Transverse colon (tissue), 4 donors: ENCODE measurements at places on chromosomes 16 and 17. TPM values are rescaled to one million over a fixed set of nuclear protein-coding genes. Genes with fewer than 3 reads are reported as not detected.

GRCh38 chr16:83270640-83271039 is 537.1 kb upstream of the HSBP1 start:
- H3K27me3 ChIP-seq, result no peaks in the 10 kb centered on the region
- DNase-seq, result no peak
- no peak overlapping the region for H3K27ac ChIP-seq
- no peaks in the 10 kb centered on the region for H3K36me3 ChIP-seq
- no peak overlapping the region for H3K4me3 ChIP-seq

- H3K27me3 ChIP-seq, result no peaks in the 10 kb centered on the region
- DNase-seq, result no peak
- no peaks in the 10 kb centered on the region for H3K4me1 ChIP-seq
- no peak overlapping the region for H3K4me3 ChIP-seq
- H3K36me3 ChIP-seq, result no peaks in the 10 kb centered on the region
- H3K27ac ChIP-seq, result no peak overlapping the region
Measured at GRCh38 chr16:49632086-49632794, 223.7 kb downstream of the ZNF423 start.

DNA sequence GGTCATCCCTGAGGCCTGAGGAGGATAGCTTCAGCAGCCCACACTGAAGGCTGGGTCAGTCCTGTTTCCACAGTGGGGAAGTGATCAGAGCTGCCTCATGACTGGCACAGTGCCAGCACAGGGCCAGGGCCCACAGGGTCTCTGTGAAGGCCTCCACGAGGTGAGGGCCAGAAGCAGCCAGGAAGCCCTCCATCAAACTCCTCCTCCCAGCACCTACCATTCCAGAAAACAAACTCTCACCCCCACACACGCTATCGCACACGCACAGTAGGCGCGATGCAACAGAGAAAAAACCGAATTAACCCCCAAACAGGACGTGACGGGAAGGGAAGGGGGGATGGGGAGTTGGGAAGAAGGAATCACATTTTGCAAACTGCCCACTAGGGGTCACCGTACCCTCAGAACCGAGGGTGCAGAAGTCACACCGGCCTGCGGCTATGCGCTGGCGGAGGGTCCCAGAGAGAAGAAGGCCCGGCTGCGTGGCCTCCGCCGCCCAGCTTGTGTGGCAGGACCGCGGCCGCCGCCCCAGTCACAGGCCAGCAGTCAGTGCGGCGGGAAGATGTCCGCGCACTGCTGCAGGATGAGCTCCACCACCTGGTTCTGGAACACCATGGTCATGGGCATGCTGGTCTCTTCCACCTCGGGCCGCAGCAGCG is 37.6 kb downstream of the ARHGAP27 start:
- peak; percentile 65 for DNase-seq
- peaks cover 15% of the 10 kb centered on the region for H3K36me3 ChIP-seq
- H3K27ac ChIP-seq, result no peak overlapping the region
- H3K4me3 ChIP-seq, result no peak overlapping the region
- peaks cover 8% of the 10 kb centered on the region for H3K4me1 ChIP-seq

Gene ACSM2A
- total RNA-seq, result not detected

DNA sequence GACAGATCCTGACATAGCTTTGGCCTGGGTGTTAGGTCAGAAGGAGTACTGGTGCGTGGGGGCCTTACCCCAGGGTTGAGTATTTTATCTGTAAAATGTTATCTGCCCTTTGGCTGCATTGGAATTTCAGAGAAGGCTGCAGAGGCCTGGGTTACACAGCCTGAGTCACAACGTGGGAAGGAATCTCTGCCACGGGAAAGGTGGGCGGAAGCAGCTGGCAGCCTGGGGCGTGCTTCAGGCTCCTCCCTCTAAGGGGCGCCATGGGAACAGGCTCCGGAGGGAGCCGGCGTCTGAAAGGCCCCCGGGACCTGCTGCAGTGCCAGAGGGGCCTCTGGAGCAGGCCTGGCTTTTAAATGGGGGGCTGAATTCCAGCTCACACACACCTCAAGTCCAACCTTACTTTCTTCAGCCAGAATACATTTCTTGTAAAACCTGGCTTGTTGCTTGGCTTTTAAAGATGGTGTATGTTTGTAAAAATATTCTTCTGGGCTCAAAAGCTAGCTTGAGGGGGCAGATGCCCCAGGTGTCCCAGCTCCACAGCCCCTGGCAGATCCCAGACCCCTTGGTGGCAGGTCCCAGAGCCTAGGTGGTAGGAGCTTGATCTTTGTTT is 142.2 kb downstream of the RAB11FIP4 start:
- H3K36me3 ChIP-seq, result no peaks in the 10 kb centered on the region
- no peaks in the 10 kb centered on the region for H3K4me1 ChIP-seq
- H3K27ac ChIP-seq, result no peak overlapping the region
- H3K27me3 ChIP-seq, result no peaks in the 10 kb centered on the region
- DNase-seq, result no peak

DNA sequence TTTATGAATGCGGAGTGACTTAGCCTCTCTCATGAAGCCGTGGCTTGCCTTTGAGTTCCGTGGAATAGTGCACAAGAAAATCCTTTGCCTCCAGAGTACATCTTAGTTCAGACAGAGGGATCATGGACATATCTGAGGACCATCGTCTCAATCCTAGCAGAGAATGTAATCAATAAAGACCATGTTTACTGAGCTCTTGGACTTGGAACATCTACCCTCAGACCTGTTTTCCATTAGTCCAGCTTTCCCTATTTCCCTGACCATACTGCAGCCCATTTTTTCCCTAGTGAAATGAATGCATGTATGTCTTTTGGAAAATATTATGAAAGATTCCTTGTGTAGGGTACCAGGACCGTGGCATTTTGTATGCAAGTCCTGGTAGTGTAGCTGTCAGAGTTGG is 90.2 kb downstream of the PLCG2 start:
- DNase-seq, result no peak
- H3K36me3 ChIP-seq, result no peaks in the 10 kb centered on the region
- H3K4me3 ChIP-seq, result no peak overlapping the region
- no peaks in the 10 kb centered on the region for H3K4me1 ChIP-seq
- H3K27me3 ChIP-seq, result peaks cover 8% of the 10 kb centered on the region

Gene TBC1D26
- not detected for total RNA-seq

DNA sequence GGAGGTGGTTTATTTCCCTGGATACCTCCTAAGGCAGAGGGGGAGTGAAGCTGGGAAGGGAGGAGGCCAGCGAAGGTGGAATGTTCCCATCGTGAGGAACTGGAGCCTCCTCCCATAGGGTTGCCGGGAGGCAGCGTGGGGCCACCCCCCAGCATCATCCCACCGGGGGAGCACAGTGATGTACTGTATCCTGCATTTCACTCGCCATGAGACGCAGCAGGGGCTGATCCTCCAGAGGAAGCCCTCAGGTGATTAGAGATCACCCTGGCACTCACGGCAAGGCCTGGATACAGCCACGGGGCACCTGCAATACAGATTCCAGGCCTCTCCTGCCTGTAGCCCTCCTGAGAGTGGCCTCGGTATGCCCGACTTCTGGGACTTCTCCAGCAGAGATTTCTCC is 25.5 kb upstream of the BEAN1 start:
- peaks cover under 1% of the 10 kb centered on the region for H3K4me1 ChIP-seq
- no peak for DNase-seq
- no peaks in the 10 kb centered on the region for H3K36me3 ChIP-seq
- peaks cover 9% of the 10 kb centered on the region for H3K27me3 ChIP-seq
- no peak overlapping the region for H3K27ac ChIP-seq

- H3K27me3 ChIP-seq, result no peaks in the 10 kb centered on the region
- H3K36me3 ChIP-seq, result no peaks in the 10 kb centered on the region
- no peak within 1 kb of the TSS for H3K27ac ChIP-seq
- H3K4me1 ChIP-seq, result peaks cover 10% of the 10 kb centered on the region
- DNase-seq, result no peak
Measured at GRCh38 chr17:78903101-78903779, at the start of gene CEP295NL. Gene CEP295NL, minus strand, starts transcription at chr17:78903201. Its CDS starts 1,373 bp downstream, at chr17:78901828.

- H3K4me1 ChIP-seq, result peaks cover 6% of the 10 kb centered on the region
- peak; percentile 20 for DNase-seq
- H3K36me3 ChIP-seq, result peaks cover 15% of the 10 kb centered on the region
- no peak overlapping the region for H3K27ac ChIP-seq
- H3K4me3 ChIP-seq, result no peak overlapping the region
Measured at GRCh38 chr17:78706271-78706915, 75.7 kb downstream of the CYTH1 start.

DNA sequence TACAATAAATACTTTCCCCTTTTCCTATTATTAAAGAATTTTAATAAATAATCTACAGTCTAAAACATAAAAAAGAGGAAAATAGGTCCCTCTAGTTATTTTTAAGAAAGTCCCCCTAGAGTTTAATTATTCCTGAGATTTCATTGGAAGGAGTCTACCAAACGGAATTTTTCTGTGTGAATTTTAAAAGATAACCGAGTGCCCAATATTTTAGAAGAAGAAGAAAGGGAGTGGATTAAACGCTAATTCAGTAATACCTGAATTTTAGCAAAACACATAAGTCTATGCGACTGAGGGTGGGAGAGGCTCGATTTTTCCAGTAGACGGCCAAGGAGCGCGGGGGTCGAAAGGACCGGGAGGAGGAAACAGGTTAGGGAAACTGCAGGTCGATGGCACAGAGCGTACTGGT is 2.2 kb downstream of the HOXB2 start:
- H3K27ac ChIP-seq, result peak overlapping the region; percentile 95
- DNase-seq, result no peak
- H3K4me1 ChIP-seq, result peaks cover 26% of the 10 kb centered on the region
- H3K4me3 ChIP-seq, result peak overlapping the region; percentile 74
- H3K27me3 ChIP-seq, result peaks cover 17% of the 10 kb centered on the region

GRCh38 chr16:71628810-71629209 is 2.8 kb downstream of the MARVELD3 start:
- peaks cover 20% of the 10 kb centered on the region for H3K4me1 ChIP-seq
- no peaks in the 10 kb centered on the region for H3K36me3 ChIP-seq
- no peak overlapping the region for H3K4me3 ChIP-seq
- no peak for DNase-seq

Gene PSME3
- 37.0 TPM for total RNA-seq

GRCh38 chr16:53511084-53511402 is 8.0 kb upstream of the AKTIP start:
- no peak overlapping the region for H3K27ac ChIP-seq
- DNase-seq, result no peak
- H3K36me3 ChIP-seq, result no peaks in the 10 kb centered on the region
- H3K4me3 ChIP-seq, result no peak overlapping the region
- H3K4me1 ChIP-seq, result peaks cover 4% of the 10 kb centered on the region

DNA sequence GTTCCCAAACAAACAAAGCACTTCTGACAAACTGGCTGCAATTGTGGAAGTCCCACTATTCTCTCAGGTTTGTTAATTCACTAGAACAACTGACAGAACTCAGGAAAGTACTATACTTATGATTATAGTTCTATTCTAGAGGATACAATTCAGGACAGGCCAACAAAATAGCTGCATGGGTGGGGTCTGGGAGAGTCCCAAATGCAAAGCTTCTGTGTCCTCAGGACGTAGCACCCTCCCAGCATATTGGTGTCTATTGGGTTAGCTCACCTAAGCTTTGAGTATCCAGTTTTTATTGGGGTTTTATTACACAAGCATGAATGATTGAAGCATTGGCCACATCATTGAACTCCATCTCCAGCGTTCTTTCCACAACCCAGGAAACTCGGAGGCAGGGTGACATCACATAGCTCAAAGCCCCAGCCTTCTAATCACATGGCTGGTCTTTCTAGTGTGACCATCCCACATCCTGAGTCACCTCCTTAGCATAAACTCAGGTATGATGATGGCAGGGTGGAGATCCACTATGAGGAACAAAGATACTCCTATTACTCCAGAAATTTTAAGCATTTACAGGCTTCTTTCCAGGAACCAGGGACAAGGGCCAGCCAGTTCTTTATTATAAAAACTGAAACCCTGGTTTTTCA is 43.9 kb upstream of the CCNF start:
- no peak for DNase-seq
- no peak overlapping the region for H3K4me3 ChIP-seq
- H3K27me3 ChIP-seq, result peaks cover 18% of the 10 kb centered on the region
- no peak overlapping the region for H3K27ac ChIP-seq
- H3K36me3 ChIP-seq, result no peaks in the 10 kb centered on the region
- no peaks in the 10 kb centered on the region for H3K4me1 ChIP-seq

Gene TEX14
- total RNA-seq, result not detected

DNA sequence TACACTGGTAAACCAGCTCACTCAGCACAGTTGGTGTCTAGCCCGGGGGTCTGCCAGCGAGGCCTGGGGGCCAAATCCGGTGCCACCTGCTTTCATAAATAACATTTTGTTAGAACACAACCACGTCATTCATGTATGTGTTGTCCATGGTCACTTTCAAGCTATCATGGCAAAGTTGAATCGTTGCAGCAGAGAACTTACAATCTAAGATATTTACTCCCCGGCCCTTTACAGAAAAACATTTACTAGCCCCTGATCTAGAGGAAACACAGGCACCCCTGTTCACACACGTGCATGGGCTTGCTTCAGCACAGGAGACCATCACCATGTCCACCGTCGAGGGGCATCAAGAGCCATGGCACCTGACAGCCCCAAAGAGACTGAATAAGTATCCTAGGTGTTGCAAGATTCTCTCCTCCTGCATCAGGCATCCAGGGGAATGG is 111.4 kb upstream of the DNAH9 start:
- no peak for DNase-seq
- no peaks in the 10 kb centered on the region for H3K4me1 ChIP-seq
- H3K4me3 ChIP-seq, result no peak overlapping the region

- peaks cover 36% of the 10 kb centered on the region for H3K4me1 ChIP-seq
- no peaks in the 10 kb centered on the region for H3K27me3 ChIP-seq
- H3K36me3 ChIP-seq, result no peaks in the 10 kb centered on the region
- H3K4me3 ChIP-seq, result no peak overlapping the region
Measured at GRCh38 chr17:46108550-46109110, 84.6 kb downstream of the KANSL1 start.

DNA sequence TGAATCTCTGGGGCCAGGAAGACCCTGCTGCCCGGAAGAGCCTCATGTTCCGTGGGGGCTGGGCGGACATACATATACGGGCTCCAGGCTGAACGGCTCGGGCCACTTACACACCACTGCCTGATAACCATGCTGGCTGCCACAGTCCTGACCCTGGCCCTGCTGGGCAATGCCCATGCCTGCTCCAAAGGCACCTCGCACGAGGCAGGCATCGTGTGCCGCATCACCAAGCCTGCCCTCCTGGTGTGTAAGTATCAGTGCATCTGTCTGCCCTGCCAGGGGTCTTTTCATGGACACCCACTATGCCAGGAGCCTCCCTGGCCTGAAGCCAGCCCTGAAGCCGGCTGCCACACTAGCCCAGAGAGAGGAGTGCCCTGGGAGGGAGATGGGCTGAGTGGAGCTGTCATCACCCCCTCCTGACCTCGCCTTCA is at the start of gene CETP:
CETP (plus strand) TSS at position 100 of the 431 bp plus-strand sequence; CDS start at position 130, 30 bp downstream.
- H3K27ac ChIP-seq, result no peak within 1 kb of the TSS
- peaks cover 9% of the 10 kb centered on the region for H3K4me1 ChIP-seq
- H3K27me3 ChIP-seq, result no peaks in the 10 kb centered on the region

DNA sequence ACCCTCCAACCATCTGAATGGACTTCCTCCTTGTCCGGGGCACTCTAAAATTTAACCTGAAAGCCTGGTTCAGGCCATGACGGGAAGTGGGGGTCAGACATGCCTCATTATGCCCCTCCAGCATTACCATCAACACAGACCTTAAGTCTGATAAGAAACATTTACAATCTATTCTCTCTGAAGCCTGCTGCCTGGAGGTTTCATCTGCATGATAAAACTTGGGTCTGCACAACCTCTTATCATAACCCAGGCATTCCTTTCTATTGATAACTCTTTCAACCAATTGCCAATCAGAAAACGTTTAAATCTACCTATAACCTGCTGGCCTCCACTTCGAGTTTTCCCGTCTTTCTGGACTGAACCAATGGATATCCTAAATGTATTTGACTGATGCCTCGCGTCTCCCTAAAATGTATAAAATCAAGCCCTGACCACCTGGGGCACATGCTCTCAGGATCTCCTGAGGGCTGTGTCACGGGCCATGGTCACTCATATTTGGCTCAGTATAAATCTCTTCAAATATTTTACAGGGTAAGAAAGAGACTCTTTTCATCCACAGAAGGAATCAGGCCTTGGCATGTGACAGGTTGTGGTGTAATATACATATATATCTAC is 45.6 kb downstream of the LYRM1 start:
- H3K27me3 ChIP-seq, result no peaks in the 10 kb centered on the region
- no peak overlapping the region for H3K4me3 ChIP-seq
- no peak overlapping the region for H3K27ac ChIP-seq
- no peak for DNase-seq
- no peaks in the 10 kb centered on the region for H3K4me1 ChIP-seq
- H3K36me3 ChIP-seq, result no peaks in the 10 kb centered on the region
